ENCODE measurements at places on chromosomes 7 and 10.

DNA sequence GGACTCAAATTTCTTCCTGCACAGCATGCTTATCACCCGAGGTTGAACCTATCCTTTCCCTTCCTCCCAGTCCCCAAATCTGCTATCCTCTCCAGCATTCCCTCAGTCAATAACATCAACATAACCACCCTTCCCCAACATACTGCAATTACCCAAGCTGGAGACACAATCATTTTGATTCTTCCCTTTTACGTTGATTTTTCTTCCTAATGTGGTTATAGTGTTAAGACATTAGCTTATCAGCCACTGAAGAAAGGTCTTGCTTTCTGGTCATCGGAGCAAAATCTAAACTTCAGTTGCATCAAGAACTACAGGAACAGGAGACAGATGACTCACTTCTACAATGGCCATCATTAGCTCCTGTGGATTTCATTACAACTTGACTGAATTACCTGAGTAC is 3.5 kb upstream of the HBP1 start:
- no peak for DNase-seq

- no peak for DNase-seq
These were observed 16.3 kb downstream of the GSAP start for GRCh38 chr7:77399816-77400215.

DNA sequence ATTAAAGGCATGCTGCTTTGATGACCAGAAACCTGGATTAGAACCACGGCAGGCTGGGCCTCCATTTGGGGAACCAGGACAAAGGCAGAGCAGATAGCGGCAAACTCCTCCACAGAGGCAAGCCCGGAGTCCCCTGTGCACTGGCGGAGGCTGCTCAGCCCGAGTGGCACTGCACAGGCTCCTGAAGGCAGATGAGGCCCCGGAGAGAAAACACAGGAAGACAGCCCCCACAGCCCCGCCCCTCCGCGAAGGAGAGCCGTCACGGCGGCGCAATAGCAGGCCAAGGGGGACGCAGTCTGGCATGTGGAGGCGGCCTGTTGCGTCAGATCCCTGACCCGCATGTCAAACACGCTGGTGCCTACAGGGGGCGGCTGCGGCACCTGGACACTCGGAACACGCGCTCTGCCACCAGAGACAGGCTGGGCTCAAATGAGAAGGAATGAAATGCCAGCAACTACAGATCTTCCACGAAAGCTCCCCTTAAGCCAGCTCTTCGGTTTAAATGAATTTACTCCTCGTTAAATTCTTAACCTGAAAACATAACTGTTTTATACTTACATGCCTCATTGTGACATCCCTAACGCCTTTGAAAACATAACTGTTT is 128.5 kb downstream of the MAD1L1 start:
- peak; percentile 53 for DNase-seq

DNA sequence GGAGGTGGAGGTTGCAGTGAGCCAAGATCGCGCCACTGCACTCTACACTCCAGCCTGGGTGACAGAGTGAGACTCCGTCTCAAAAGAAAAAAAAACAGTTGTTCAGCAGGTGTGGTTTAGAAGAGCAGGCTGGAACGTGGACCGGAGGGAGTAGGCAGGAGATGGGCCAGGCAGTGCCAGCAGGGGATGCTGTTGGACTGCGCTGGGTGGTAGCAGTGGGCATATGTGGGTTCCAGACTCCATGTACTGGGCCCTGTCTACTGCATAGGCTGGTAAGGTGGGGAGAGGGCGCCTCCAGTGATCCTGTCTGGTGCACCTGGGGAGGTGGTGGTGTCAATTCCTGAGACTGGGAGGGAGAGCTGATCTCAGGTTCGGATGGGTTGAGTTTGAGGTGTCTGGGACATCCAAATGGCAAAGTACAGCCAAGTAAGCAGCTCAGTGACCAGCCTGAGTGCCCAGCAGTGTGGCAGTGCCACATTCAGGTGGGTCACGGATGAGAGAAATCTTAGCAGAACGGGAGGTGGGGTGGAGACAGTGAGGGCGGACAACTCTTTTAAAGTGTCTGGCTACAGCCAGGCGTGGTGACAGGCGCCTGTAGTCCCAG is 25.9 kb downstream of the SFXN4 start:
- peak; percentile 50 for DNase-seq

DNA sequence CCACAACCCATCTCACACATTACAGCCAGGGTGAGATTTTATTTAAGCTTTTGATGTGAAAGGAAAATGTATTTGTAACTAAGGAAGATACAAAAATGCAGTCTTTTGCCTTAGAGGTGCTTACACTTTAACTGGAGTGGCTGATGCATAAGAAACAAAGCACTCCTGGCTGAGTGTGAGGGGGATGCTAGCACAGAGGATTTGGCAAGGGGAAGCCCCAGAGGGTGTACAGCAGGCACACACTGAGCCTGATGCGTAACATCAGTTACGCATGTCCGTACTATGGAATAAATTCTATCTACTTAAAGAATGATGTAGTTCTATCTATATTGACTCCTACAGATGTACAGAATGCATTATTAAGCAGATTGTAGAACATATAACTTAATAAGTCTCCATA is 17.8 kb downstream of the GIMAP8 start:
- no peak for DNase-seq

- DNase-seq = no peak
These were observed 35.1 kb upstream of the AKR1C2 start for GRCh38 chr10:5038733-5039132.

DNA sequence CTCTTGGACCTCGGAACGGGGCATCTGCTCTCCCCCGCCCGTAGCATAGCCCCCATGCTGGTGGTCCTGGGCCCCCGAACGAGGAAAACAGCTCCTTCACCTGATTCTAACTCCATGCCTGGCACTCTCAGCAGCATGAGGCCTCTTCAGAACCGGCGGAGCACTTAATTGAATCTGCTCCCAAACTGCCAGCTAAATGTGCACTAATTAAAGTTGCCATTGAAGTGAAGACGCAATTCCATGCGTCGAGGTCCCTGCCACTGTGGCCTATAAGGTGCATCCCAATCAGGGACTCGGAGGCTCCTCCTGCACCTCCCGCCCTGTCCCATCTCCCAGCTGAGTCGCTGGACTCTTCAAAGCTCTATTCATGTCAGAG is 41.3 kb upstream of the ADGRA1 start:
- no peak for DNase-seq

- DNase-seq = no peak
These were observed 36.3 kb upstream of the DIP2C start for GRCh38 chr10:725786-726185.

GRCh38 chr10:117727421-117727820 is 184.9 kb downstream of the EMX2 start:
- no peak for DNase-seq

DNA sequence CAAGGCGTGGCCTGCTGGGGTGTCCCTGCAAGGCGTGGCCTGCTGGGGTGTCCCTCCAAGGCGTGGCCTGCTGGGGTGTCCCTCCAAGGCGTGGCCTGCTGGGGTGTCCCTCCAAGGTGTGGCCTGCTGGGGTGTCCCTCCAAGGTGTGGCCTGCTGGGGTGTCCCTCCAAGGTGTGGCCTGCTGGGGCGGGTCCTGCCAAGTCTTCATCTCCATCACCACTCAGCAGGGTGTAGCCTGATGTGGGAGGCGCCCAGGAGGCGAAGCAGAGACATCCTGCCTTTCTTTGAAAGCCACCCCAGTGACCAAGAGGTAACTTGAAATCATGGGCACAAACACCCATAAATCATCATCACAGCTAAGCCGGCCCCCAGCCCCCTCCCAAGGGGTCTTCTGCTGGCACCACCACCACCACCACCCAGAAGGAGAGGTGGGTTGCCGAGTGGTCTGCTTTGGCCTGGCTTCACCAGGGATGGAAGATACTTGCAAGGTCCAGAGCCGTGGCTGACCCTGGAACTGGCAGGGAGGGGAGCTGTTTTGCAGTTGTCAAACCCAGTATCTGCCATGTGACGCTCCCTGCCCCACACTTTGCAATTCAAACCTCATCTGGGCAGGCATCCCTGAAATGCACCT is 190.6 kb downstream of the EBF3 start:
- no peak for DNase-seq

- DNase-seq = no peak
These were observed 50.4 kb upstream of the NKX6-2 start for GRCh38 chr10:132836248-132836831.

GRCh38 chr10:110525349-110526260 is 27.9 kb downstream of the DUSP5 start:
- DNase-seq = no peak

DNA sequence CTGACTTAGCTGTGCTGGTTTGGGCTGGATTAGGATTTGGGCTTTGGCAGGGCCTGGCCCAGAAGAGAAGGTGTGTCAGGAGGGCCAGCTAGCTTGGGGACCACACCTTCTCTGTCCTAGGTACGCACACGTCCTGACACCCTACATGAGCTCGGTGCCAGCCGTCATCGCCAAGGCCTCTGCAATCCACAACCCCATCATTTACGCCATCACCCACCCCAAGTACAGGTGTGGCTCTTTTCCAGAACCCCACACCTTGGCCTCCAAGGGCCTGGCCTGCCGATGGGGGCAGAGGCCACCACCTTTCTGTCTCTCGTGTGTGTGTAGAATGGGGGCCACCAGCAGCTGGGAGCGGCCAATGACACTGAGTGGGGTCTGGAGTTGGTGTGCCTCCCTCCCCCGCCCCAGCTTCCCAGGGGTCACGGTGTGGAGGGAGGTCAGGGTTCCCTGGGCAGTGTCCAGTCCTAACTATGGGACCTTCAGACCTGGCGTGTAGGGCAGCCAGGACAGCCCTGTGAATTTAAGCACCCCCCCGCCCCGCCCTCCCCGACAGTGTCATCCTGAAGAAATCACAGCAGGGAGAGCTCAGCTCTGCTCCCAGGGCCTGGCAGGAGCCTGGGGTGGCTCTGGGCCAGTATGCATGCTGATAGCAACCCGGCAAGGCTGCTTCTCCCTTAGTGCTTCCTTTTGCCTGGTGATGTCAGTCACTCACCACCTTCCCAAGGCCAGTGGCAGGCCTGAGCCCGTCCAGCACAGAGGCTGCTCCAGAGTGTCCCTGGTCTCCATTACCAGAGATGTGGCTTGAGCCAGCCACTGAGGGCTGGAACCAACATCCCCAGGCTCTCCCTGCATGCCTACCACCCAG is 6.9 kb upstream of the LDB3 start:
- no peak for DNase-seq

DNA sequence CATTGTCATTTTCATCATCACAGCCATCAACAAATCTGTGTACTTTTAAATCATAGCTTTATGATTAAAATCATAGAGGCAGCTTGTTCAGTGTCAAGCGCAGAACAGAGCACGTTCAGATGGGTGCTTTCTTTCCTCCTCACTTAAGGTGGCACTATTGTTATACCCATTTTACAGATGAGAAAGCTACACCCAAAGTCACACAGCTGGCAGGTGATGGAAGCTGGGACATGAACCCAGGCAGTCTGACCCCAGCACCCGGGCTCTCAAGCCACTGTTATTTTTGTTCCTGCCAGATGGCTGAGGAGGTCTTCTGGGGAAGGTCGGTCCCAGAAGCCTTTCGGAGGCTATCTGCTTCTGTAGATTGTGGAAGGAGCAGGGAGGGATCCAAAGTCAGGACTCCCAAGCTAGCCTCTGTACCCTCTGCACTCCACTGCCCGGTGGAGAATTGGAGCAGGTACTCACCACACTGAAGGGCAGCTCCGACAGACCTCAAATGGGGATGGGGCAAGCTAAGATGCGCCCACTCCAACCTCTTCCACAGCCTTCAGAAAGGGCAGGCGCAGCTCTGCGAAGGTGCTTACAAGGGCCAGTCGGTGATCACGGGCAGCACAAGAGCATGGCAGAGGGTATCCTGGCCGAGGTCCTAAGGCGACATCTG is 610 bp downstream of the AVPI1 start:
- DNase-seq = no peak

- DNase-seq = peak; percentile 71
These were observed 78.5 kb downstream of the LHPP start for GRCh38 chr10:124539935-124540641.

DNA sequence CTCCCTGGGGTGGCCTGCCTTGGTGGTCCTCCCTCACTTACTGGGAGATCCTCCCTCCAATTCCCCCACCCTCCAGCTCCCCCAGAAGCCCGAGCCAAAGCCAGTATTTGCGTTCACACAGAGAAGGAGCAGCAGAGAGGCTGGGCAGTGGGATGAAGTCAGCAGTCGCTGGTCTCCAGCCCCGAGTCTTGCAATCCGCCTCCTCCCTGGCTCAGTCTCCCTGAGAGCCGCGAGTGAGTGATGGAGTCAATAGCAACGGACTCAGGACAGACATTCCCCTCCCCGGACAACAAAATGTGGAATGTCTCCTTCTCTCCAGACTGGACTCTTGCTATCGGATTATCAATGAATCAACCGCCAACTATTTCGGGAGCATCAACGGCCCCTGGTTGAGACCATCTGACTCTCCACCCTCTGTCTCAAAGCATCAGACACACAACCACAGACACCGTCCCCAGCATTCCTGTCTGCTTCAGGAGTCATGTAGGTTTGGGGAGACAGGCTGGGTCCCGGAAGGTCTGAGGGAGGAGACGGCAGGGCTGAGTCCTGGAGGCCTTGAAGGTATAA is 178.4 kb downstream of the SH3PXD2A start:
- DNase-seq = no peak

DNA sequence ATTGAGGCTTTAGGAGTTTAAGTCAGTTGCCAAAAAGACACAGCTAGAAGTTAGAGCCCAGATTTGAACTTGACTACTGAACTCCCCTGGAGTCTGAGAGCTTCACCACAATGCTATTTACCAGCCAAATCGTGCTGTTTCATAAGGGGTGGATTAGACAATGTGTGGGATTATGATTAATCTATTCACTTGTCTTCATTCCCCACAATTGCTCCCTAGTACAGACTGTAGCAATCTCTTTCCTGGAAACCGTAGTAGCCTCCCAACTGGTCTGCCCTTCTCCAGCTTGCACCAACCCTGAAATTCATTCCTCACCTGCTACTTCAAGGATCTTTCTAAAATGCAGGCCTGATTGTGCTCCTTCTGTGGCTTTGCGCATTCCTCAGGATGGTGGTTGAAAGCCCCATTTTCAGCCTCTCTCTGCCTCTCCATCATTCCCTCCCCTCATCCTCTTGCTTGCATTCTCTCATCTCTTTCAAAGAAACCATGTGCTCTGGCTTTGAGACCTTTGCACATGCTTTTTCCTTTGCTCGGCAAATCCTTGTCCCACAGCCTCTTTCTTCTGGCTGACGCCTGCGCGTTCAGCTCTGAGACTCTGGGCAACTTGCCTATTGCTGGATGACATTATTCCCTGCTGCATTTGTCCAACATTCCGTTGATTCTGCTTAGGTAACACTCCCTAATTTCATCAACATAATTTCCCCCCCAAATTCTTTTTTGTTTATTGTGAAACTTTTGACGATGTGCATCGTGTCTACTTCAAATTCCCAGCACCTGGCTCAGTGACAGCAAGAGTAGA is 145.1 kb downstream of the ADRA2A start:
- DNase-seq = no peak

Data from CD4-positive, alpha-beta T cell treated with Interleukin-15 for 4 hours (primary cell).